Activated T-helper 2 cell treated with anti-CD3 and anti-CD28 coated beads, Interferon-gamma antibody, Interleukin-2, Interleukin-4, amounts not matched to agents 10 μg/mL and 5 μg/mL and 100 μg/mL, durations not matched to agents 14 hours and 24 hours and 36 hours (primary cell): ENCODE measurements at places on chromosomes 3 and 15.

GRCh38 chr15:44719293-44719999 lies 8.1 kb downstream of the B2M start:
- H3K27ac ChIP-seq = peak overlapping the region; percentile 94
- peak overlapping the region; percentile 39 for H3K4me3 ChIP-seq
- peaks cover 60% of the 10 kb centered on the region for H3K36me3 ChIP-seq
- peak; percentile 64 for DNase-seq
- no peaks in the 10 kb centered on the region for H3K27me3 ChIP-seq
- peaks cover 73% of the 10 kb centered on the region for H3K4me1 ChIP-seq

DNA sequence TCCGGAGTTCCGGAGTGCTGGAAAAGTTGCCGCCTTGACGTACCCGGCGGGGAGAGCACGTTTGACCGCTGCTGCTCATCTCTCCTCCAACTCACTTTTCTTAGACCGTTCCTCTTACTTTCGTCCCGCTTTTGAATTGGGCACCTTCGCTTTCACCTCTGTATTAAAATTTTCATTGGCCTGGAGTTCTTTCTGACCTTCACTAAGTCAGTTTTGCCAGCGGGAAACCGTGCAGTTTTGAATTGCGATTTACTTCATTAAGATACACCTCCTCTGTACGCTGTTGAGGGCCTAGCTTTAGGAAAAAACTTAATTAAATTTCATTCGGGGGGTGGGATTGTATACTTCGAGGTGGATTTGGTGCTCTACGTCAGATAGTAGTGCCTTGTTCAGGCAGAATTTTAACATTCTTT lies 1.3 kb downstream of the GMPS start:
- peaks cover 12% of the 10 kb centered on the region for H3K36me3 ChIP-seq

- no peak overlapping the region for H3K27ac ChIP-seq
- no peaks in the 10 kb centered on the region for H3K27me3 ChIP-seq
- no peak for DNase-seq
- no peak overlapping the region for H3K4me3 ChIP-seq
These were observed 168.4 kb upstream of the CADPS start for GRCh38 chr3:63043631-63044030.

GRCh38 chr3:48026951-48027908 lies 11.0 kb upstream of the MAP4 start:
- no peak for DNase-seq
- no peak overlapping the region for H3K4me3 ChIP-seq
- H3K27ac ChIP-seq = no peak overlapping the region
- H3K4me1 ChIP-seq = peaks cover 7% of the 10 kb centered on the region

DNA sequence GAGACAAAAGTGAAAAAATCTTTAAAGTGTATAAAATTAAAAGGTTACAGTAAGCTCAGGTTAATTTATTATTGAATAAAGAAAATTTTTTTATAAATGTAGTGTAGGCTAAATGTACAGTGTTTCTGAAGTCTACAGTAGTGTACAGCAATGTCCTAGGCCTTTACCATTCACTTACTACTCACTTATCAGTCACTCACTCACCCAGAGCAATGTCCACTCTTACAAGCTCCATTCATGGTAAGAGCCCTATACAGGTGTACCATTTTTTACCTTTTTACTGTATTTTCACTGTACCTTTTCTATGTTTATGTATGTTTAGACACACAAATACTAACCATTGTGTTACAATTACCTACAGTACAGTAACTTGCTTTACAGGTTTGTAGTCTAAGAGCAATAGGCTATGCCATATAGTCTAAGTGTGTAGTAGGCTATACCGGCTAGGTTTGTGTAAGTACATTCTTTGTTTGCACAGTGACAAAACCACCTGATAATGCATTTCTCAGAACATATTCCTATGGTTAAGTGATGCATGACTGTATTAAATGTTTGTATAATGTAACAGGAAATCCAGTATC lies 38.1 kb upstream of the NECTIN3 start:
- no peak overlapping the region for H3K4me3 ChIP-seq
- no peak overlapping the region for H3K27ac ChIP-seq
- peaks cover 2% of the 10 kb centered on the region for H3K27me3 ChIP-seq
- no peaks in the 10 kb centered on the region for H3K36me3 ChIP-seq
- DNase-seq = no peak

DNA sequence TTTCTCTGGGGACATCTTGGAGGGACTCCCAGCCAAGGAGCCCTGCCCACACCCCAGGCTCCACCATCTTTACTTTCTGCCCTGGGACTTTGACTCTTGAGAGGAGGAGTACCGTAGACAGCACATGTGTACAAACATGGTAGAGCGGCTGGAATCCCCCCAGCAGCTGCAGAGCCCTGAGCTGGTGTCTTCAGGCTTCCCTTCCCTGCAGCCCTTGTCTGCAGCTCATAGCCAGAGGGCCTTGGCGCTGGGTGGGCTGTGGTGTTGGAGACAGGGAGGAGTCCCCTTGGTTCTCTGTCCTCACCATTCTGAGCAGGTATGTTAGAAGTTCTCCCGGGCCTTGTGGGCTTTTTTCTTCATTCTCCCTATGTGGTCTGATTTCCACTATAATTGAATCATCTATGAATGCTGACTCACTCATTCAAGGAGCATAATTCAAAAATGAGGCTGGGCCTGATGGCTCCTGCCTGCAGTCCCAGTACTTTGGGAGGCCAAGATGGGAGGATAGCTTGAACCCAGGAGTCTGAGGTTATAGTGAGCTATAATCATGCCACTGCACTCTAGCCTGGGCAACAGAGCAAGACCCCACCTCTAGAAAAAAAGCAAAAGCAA lies 97.8 kb upstream of the MEF2A start:
- peaks cover 3% of the 10 kb centered on the region for H3K36me3 ChIP-seq
- no peak for DNase-seq
- H3K27ac ChIP-seq = no peak overlapping the region
- H3K27me3 ChIP-seq = peaks cover 3% of the 10 kb centered on the region
- no peak overlapping the region for H3K4me3 ChIP-seq
- H3K4me1 ChIP-seq = no peaks in the 10 kb centered on the region

GRCh38 chr3:197286678-197287077 lies 11.7 kb downstream of the DLG1 start:
- no peak overlapping the region for H3K4me3 ChIP-seq
- peaks cover 29% of the 10 kb centered on the region for H3K4me1 ChIP-seq
- no peak for DNase-seq
- no peak overlapping the region for H3K27ac ChIP-seq
- no peaks in the 10 kb centered on the region for H3K27me3 ChIP-seq
- peaks cover 72% of the 10 kb centered on the region for H3K36me3 ChIP-seq

- H3K36me3 ChIP-seq = no peaks in the 10 kb centered on the region
- H3K27ac ChIP-seq = no peak overlapping the region
- no peaks in the 10 kb centered on the region for H3K4me1 ChIP-seq
- H3K27me3 ChIP-seq = no peaks in the 10 kb centered on the region
- H3K4me3 ChIP-seq = no peak overlapping the region
- DNase-seq = no peak
These were observed 304.0 kb downstream of the CACNA2D3 start for GRCh38 chr3:54426381-54426780.

- peak overlapping the region; percentile 33 for H3K4me3 ChIP-seq
- H3K4me1 ChIP-seq = peaks cover 58% of the 10 kb centered on the region
- peak overlapping the region; percentile 75 for H3K27ac ChIP-seq
- H3K27me3 ChIP-seq = peaks cover 53% of the 10 kb centered on the region
These were observed 276.6 kb downstream of the UACA start for GRCh38 chr15:70486451-70487386.

GRCh38 chr3:46722443-46722842 lies 4.8 kb upstream of the PRSS50 start:
- no peak for DNase-seq
- H3K27ac ChIP-seq = no peak overlapping the region
- peaks cover 11% of the 10 kb centered on the region for H3K27me3 ChIP-seq

GRCh38 chr3:13723676-13724207 lies 156.1 kb downstream of the WNT7A start:
- H3K27me3 ChIP-seq = peaks cover 9% of the 10 kb centered on the region
- no peak overlapping the region for H3K4me3 ChIP-seq
- DNase-seq = no peak
- no peaks in the 10 kb centered on the region for H3K36me3 ChIP-seq
- H3K4me1 ChIP-seq = no peaks in the 10 kb centered on the region

DNA sequence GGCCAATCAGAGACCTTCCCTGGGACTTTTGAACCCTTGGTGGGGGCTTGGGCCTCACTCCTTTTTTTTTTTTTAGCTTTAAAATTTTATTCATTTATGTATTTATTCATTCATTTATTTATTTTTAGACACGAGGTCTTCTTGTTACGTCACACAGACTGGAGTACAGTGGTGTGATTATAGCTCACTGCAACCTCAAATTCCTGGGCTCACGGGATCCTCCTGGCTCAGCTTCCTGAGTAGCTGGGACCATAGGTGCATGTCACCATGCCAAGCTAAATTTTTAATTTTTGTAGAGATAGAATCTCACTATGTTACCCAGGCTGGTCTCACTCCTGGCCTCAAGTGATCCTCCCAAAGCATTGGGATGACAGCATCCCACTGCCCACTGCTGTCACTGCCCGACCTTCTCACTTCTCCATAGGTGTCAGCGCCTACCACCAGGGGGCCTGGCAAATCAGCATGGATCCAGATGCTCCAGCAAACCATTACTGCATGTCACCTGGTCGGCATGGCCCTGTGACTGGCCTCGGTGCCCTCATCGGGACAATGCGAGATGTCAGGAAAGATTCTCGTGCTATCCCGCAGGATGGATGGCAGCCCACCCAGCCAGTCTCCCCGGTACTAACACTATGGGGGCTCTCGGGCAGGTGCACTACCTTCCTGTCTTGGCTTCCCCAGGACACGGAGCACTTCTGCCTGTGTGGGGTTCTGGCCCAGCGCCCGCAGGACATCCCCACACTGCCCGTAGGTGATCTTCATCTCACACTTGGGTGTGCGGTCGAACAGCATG lies 3.0 kb downstream of the MYL3 start:
- H3K4me3 ChIP-seq = no peak overlapping the region
- no peak for DNase-seq
- H3K27ac ChIP-seq = no peak overlapping the region

GRCh38 chr3:100007313-100007712 lies 107.0 kb downstream of the FILIP1L start:
- H3K36me3 ChIP-seq = peaks cover 20% of the 10 kb centered on the region
- H3K27ac ChIP-seq = no peak overlapping the region

- no peak for DNase-seq
- H3K27me3 ChIP-seq = peaks cover 21% of the 10 kb centered on the region
- no peak overlapping the region for H3K27ac ChIP-seq
- H3K4me1 ChIP-seq = no peaks in the 10 kb centered on the region
- H3K4me3 ChIP-seq = no peak overlapping the region
These were observed 126.1 kb upstream of the TNIK start for GRCh38 chr3:171586274-171586673.

- peaks cover 4% of the 10 kb centered on the region for H3K36me3 ChIP-seq
- peaks cover 57% of the 10 kb centered on the region for H3K4me1 ChIP-seq
- H3K27me3 ChIP-seq = no peaks in the 10 kb centered on the region
- no peak for DNase-seq
These were observed 121.1 kb downstream of the TPRG1 start for GRCh38 chr3:189292667-189293484.

DNA sequence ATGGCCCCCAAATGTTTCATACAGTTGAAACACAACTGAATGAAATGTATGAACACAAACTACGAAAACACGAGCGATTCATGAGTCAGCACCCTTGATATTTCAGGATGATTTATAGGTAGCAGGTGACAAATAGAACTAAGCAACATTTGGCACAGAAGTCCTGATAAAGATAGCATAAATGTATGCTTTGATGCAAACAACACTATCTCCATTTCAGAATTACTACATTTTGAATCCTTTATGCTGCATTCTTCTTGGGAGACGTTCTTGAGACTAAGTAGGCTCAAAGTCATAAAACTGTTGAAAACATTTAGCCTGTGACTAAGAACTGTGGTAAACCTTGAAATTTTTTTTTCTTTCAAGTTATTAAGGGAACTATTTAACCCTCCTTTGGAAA lies 200.3 kb upstream of the ICE2 start:
- H3K27ac ChIP-seq = no peak overlapping the region
- no peak for DNase-seq
- H3K36me3 ChIP-seq = no peaks in the 10 kb centered on the region

DNA sequence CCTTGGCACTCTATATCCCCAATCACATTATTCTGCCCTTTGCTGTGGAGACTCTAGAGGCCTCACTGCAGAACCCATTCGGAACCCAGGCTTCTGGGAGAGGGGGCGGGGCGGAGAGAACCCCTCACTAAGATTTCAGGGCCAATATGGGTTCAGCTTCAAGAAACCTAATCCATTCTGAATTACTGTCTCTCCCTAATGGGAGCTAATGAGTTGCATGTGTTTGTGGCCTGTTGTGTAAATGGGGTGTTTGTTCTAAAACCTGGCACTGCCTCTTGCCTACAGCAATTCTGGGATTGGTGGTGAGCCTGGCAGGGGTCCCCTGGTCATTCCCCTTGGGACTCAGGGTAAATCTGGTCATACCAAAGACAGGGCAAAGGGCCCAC lies 605 bp upstream of the RASL12 start:
- H3K36me3 ChIP-seq = no peaks in the 10 kb centered on the region
- no peak for DNase-seq
- no peak overlapping the region for H3K4me3 ChIP-seq
- H3K27ac ChIP-seq = no peak overlapping the region
- peaks cover 2% of the 10 kb centered on the region for H3K4me1 ChIP-seq

DNA sequence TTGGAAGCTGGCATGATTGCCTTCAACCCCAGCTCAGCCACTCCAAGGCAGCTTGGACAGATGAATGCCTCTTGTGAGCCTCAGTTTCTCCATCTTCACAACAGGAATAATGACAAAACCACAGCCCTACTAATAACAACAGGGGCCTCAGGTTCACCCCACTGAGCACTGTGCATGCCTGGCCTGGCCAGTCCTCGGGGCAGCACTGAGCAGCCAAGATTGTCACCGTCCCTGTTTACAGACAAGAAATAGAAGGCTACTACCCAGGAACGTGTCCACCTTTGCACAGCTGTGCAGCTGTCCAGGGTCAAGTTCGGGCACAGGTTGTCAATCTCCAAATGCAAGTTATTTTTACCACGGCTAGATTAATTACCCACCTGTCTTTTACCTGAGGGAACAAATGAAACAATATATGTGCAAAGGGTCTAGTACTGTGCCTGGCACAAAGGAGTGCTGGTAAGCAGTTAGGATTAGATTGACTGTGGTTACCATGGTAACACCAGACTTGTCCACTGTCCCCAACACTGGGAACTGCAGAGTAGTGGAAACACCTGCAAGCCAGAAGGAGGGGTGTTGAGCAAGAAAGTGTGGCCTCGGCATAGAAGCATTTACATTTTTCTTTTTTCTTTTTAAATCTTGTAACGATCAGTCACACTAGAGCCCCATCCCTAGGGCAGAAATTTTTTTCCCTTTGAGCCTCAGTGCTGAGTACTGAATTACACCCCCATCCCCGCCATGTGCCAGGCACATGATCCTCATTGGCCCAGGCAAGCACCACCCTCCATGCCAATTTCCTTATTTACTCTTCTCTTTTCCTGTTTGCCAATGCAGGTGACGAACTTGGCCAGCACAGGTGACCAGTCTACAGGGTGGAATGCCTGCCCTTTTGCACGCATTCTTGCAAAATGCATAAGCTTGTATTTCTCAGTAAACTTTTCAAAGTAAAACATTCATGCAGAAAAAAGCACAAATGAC lies 66.3 kb upstream of the SLC6A6 start:
- H3K27ac ChIP-seq = no peak overlapping the region
- no peaks in the 10 kb centered on the region for H3K27me3 ChIP-seq
- no peaks in the 10 kb centered on the region for H3K4me1 ChIP-seq
- DNase-seq = no peak
- no peaks in the 10 kb centered on the region for H3K36me3 ChIP-seq
